ENCODE measurements at places on chromosomes 5 and 9.

DNA sequence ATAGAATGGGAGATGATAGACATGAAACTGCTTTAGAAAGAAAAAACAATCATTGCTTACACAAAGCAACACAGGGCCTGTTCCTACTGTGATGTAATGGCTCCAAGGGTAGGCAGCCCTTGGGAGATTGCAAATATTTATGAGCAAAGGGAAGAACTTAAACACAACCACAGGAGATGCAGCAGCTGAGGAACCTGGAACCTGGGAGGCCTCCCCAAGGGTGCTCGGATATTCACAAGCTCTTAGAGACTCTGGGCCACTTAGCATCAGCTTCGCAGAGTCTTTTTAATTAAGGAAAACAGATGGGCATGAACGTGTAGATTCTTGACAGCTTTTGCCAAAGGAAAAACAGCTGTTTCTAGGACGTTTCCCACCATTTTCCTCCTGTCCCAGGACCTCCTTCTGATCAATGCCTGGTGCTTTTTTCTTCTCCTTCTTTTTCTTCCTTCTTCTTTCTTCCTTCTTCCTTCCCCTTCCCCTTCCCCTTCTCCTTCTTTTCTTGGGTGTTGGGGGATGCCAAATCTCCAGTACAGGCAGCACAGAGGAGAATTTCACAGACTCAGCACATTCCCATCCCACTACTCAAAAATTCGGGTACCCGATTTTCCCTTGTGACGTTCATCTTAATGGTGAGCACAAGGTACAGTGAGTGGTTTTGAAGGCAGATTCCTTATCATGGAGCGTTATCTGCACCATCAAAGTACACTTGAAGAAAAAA lies 28.1 kb upstream of the TCF7 start:
- no peak for DNase-seq

- no peak for DNase-seq
These were observed 199.1 kb upstream of the IER5L start for GRCh38 chr9:129377181-129377580.

GRCh38 chr5:142720641-142721271 lies 34.9 kb upstream of the FGF1 start:
- no peak for DNase-seq

DNA sequence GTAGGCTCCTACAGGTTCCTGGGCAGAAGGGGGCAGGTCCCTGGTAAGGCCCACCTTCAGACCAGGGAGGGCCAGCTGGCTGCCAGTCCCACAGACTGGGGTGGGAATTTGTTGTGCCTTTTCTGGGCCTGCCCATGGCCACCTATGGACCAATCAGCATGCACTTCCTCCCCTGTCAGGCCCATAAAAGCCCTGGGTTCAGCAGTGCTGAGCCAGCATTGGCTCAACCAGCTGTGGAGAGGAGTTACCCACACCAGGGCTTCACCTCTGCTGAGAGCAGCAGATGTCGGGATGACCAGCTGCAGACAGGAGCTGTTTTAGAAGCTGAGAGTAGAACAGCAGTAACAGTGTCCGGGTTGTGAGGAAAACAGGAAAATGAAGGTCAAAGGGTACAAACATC lies 373.4 kb upstream of the ACO1 start:
- no peak for DNase-seq

- DNase-seq = no peak
These were observed 2.2 kb downstream of the IL17B start for GRCh38 chr5:149376711-149377447.

DNA sequence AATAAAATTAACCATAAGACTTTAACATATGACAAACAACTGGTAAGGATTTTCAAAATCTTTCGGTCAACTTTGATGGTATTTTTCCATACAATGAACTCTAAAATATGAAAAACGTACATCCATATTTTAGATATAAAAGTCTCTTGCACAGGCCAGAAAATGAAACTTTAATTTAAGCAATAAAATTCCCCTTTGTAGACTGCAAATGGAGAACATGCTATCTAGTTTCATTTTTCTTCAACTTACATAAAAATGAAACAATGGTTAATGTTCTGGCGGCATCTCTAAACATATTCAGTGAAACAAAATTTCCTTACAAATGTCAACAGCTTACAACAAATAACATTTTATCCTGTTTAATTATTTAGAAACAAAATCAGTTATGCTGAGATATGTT lies 84.0 kb downstream of the USP20 start:
- no peak for DNase-seq

GRCh38 chr5:21680196-21680595 lies 1172.9 kb downstream of the CDH12 start:
- DNase-seq = no peak

GRCh38 chr9:132901858-132902831 lies 23.4 kb downstream of the SPACA9 start:
- peak; percentile 31 for DNase-seq

- DNase-seq = no peak
These were observed 2.8 kb downstream of the ARL15 start for GRCh38 chr5:54307583-54307982.

GRCh38 chr5:97229688-97230285 lies 46.7 kb upstream of the RIOK2 start:
- DNase-seq = no peak

DNA sequence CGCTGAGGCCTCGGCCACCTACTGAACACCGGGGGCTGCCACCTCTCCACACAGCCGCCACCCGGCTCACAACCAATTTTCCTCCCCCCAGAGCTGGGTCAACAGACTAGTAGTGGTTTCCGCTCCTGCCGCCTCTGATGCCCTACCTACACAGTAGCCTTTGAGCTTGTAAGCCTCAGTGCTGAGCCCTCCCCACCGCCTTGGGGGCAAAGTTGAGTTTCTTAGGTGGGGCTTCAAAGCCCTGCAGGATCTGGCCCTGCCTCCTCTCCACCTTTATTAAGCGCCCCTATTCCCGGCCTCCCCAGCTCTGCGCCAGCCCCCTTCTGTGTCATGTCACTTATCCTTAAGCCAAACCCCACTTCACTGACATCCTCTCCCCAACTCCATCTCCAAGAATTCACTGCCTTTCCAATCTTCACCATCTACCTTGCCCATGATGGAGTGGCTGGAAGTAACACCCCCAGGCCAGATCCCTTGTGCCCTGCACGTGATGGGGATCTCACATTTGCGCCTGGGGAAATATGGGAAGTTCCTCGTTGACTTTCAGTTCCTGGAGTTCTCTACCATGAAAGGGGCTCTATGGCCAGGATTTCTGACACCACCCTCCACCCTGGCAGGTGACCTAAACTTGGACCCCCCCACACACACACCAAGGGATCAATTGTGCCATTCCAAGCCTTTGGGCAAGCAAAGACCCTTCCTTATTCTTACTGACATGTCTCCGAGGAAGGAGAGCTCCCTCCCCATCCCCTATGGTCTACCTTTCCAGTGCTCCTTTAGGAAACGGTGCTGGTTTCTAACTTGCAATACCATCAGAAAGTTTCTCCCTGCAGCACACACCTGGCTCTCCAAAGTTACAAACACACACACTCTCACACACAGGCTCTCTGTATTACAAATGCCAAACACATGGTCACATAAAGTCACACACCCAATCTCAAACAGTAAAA lies 2.7 kb upstream of the CNTFR start:
- no peak for DNase-seq

- DNase-seq = no peak
These were observed 63.8 kb upstream of the ANKH start for GRCh38 chr5:14935341-14935740.

DNA sequence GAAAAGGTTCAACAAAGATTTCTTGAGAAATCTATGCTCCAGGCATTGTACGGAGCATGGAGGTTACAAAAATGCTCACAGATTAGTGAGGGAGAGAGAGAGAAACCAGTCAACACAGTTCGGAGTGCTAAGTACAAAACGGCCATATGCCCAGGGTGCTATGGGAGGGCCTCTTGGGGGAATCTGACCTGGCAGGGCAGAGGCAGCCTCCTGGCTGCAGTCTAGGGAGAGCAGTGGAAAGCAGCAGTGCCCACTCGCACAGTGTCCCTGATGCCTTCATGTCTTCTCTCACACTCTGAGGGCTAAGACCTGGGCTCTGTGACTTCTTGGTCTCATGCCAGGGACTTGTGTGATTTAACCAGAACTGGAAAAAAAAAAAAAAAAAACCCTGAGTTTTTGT lies 29.8 kb upstream of the SMC5 start:
- DNase-seq = no peak

DNA sequence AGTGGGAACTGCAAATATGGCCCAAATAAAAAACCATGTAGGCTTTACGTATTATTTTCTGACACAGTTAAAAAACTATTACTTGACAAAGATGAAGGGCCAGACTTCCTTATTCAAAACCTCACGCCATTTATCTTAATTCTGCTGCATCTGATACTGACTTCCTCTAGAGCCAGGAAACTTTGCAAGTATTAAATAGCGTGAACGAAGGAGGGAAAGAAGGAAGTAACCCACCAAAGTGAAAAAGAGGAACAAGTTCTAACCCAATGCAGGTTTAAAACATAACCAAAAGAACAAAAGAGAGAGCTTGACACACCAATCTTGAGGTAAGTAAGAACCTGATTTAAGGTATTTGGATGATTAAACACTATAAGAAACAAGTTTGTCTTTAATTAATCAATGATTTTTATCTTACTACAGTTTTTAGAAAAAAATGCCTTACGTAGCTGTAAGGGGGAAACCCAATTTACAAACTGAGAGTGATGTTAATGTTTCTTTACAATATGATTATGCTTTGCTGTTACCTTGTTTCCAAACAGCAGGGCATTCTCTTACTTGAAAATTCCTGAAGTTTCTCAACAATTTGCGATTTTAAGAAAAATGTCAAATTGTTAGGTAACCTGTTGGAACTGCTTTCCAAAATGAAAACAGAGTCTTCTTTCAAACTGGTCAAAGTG lies at the start of gene GAPT:
GAPT (plus strand) TSS at position 220 of the 677 bp plus-strand sequence. CDS start 3,102 bp downstream, outside the sequence.
- DNase-seq = no peak

DNA sequence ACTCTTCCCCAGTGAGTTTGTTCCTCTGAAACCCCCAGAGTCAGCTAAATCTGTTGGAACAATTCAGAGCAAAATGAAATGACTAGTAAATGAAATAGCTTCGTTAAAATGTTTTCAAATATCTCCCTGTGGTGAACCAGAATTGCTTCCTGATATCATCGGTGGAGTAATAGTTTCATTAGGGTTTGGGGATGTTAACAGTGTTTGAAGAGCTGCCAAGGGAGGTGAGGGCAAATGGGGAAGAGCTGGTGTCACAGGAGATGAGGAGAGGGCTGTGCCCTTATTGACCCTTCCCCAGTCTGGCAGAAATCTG lies 4.3 kb upstream of the C7 start:
- no peak for DNase-seq

GRCh38 chr9:86039991-86040860 lies 59.1 kb downstream of the GOLM1 start:
- no peak for DNase-seq

GRCh38 chr5:1130218-1130946 lies 18.5 kb upstream of the SLC12A7 start:
- no peak for DNase-seq

GRCh38 chr9:132141344-132141947 lies 20.4 kb upstream of the NTNG2 start:
- no peak for DNase-seq

- no peak for DNase-seq
These were observed 117.0 kb downstream of the GLIS3 start for GRCh38 chr9:4182831-4183230.

DNA sequence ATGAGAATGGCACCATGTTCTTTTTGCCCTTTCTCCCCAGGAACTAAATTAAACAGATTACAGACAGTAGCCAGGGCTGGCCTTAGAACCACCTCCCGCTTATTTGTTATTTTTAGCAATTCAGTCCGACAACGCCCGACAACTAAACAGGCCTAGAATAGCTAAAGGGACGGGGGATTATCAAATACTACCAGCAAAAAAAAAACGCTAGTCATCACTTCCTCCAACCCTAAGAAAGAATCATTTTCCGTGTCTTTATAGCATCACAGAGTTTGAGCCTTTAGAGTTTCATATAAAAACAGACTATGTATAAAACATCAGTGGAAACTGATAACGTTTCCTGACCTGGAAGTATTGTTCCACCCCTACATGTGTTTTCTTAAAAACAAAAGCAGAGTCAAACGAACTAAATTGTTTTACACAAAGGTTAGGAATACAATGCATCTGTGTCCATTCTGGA lies 35.3 kb downstream of the PFDN1 start:
- no peak for DNase-seq

- no peak for DNase-seq
These were observed 68.6 kb downstream of the RFX3 start for GRCh38 chr9:3457175-3457574.

DNA sequence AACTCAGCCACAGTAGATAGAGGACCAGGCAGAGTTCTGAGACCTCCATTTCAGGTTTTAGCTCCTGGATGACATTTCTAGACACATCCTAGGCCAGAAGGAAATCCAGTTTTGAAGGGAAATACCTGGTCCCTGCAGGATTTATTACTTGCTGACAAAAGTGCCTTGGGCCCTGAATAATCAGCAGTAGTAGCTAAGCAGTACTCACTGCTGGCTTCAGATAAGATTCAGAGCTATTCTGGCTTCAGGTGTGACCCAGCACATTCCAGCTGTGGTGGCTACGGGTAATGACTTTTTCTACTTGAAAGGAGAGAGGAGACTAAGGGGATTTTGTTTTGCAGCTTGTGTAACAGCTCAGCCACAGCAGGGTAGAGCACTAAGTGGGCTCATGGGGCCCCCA lies 34.0 kb downstream of the NDUFAF2 start:
- no peak for DNase-seq

DNA sequence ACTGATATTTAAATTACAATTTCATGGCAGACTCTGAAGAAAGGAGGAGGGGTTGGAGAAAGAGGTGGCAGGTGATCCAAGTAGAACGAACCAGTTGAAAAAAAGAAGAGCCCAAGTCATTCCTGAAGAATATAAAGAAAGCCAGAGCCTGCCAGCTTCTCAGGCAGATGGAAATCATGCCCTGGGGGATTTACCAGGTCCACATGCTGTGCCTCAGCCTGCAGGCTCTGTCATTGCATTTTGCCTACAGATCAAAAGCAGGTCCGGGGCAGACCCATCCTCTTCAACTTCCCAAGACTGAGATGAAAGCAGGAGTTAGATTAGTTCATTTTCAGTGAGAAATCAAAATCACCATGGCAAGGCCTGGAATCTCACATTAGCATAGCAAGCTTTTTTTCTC lies 48.5 kb downstream of the GDNF start:
- no peak for DNase-seq

DNA sequence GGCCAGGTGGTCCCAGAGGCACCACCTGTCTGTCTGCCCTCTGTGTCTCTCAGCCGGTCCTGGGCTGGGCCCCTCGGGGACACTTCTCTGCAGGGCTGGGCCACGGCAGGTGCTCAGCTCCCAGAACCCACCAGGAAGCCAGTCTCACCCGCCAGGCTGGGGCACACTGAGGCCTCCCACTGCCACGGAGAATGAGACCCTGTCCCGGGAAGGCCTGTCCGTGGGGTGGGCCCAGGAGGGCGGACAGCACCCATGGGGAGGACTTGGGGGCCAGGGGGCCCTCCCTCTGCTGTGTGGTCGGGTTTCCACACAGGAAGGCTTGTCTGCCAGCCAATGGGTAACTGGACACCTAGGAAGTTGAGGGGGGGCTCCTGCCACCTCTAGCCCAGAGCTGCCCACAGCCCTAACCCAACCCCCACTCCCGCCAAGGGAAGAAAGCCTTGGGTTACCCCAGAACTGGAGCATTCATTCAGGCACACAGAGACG lies 4.1 kb upstream of the TUBB4B start:
- no peak for DNase-seq

Data from activated CD8-positive, alpha-beta memory T cell treated with anti-CD3 and anti-CD28 coated beads for 48 hours (primary cell).